Activated naive CD4-positive, alpha-beta T cell treated with anti-CD3 and anti-CD28 coated beads, Interleukin-2, amount 50 U/mL, for 72 hours (primary cell): ENCODE measurements at places on chromosomes 16 and 17. TPM values are rescaled to one million over a fixed set of nuclear protein-coding genes. Genes with fewer than 3 reads are reported as not detected.

DNA sequence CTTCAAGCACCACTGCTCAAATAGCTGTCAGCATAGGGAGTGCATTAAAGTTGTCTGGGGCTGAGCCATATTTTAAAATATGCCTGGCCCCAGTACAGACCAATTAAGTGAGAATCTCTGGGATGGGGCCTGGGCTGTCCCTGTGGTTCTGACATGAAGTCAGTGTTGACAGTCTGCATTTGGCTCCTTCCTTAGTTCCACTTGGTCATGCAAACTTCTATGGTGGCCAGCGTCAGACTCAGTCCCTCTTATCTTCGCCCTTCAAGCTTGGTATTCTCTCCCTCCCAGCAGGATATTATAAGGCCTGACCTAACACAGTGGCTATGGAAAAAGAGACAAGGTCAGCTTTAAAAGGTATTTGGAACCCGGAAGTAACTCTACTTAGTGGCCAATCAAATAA lies 177.2 kb downstream of the PMP22 start:
- DNase-seq, result no peak

DNA sequence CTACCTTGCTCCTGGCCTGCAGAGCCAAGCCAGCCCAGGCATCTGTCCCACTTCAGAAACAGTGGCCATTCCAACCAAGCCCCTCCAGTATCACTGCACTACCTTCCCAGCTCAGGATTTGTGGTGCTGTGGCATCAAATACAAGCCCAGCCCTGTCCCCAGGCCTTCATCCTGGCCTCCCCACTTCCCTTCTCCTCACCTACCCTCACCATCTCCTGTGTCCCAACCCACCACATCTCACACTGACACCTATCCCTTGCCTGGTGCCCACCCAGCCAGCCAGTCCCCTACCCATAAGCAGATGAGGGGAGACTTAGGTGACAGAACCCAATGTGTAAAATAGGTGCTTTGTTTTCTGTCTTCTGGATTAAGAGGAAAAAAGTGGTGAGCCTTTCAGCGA lies 66.0 kb upstream of the CDH5 start:
- peak; percentile 30 for DNase-seq

DNA sequence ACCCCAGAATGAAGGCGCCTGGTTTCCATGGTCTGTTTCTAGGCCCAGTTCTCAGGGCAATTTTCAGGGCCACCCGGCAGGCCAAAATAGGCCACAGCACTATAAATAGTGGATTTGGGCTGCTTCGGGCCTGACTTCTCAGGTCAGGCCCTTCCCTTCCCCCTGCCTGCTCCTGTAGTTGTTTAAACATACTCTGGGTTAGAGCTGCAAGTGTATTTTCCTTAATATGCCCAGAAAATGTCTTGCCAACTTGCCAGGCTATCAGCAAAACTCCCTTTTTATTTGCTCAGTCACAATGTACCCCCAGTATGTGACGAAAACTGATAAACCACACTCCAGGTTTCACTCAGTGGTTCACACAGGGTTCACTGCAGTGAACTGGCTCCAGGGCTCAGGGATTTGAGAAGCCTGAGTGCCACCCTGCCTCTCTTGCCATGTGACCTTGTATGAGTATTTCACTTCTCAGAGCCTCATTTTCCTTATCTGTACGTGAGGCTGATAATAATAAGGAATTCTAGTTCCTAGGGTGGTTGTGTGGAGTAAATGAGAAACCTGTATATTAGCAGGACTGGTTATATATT lies 76.5 kb downstream of the GPRC5B start:
- DNase-seq, result no peak

IRX5 gene
- total RNA-seq, result not detected
